ENCODE measurements at places on chromosomes 5 and 9. TPM values are rescaled to one million over a fixed set of nuclear protein-coding genes. Genes with fewer than 3 reads are reported as not detected.

DNA sequence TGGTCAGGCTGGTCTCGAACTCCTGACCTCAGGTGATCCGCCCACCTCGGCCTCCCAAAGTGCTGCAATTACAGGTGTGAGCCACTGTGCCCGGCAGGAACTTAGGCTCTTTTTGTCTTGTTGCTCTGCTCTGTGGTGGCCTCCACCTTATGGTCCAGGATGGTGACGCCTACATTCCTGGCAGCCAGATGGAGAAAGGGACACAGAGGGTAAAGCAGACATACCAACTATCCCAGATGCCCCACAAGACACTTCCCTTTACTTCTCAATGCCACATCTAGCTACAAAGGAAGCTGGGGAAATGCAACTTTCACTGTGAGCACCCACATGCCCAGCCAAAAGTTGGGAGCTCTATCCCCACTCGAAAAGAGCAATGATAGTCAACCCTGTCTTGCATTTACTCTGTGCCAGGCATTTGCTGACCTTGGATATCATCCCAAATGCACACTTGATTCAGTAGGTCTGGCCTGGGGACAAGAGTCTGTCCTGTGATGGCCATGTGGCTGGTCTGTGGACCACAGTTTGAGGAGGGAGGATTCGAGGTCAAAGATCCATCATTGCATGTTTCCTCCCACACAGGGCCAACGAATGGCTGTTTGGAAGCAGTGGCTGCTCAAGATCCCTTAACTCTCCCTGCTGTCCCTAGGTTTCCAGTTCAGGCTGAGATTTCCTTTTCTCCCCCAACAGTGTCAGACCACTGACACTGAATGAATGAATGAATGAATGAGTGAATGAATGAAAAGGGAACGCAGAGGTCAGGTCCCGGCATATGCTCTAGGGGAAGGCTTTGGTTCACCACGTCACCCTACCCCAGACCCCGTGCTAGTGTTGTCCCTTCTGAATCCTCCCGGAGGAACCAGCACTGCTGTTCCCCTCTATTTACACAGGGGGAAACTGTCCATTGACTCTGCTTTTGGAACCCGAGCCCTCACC is 1.4 kb upstream of the ERGIC1 start:
- no peak for DNase-seq
- H3K4me3 ChIP-seq: no peak overlapping the region
- H3K36me3 ChIP-seq: peaks cover 3% of the 10 kb centered on the region
- H3K27ac ChIP-seq: peak overlapping the region; percentile 88

DNA sequence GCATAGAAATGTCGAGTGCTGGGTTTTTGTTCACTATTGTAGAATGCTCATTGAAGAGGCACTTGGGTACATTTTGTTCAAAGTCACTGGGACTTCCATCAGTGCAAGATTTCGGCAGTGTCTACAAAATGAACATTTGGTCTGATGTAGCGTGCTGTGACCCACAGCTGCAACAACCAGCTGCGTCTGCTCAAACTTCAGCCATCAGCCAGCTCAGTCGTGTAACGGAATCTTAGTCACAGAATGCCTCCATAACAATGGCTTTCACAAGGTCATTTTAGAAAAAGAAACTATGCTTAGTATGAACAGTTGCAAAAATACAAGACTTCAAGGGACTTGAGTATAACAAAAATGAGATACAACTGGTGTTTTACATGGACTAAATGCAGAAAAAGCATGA is 828.1 kb upstream of the GRAMD2B start:
- no peak overlapping the region for H3K4me3 ChIP-seq
- peaks cover 8% of the 10 kb centered on the region for H3K4me1 ChIP-seq
- peak; percentile 68 for DNase-seq
- no peak overlapping the region for H3K27ac ChIP-seq
- no peaks in the 10 kb centered on the region for H3K36me3 ChIP-seq

GRCh38 chr9:31078175-31078574 is 1306.3 kb upstream of the ACO1 start:
- no peak overlapping the region for H3K27ac ChIP-seq
- no peaks in the 10 kb centered on the region for H3K4me1 ChIP-seq
- DNase-seq: no peak
- no peak overlapping the region for H3K4me3 ChIP-seq
- no peaks in the 10 kb centered on the region for H3K27me3 ChIP-seq

- no peaks in the 10 kb centered on the region for H3K4me1 ChIP-seq
- no peak for DNase-seq
Observed at GRCh38 chr5:88190106-88190834, 78.4 kb downstream of the TMEM161B start.

- H3K27me3 ChIP-seq: no peaks in the 10 kb centered on the region
- no peak for DNase-seq
- no peak overlapping the region for H3K27ac ChIP-seq
Observed at GRCh38 chr9:118984607-118985006, 384.6 kb downstream of the BRINP1 start.

The ANKRD20A1 gene
- under 0.01 TPM for total RNA-seq

Measured in fibroblast of lung (primary cell).